ENCODE measurements at places on chromosomes 6 and 20. TPM values are rescaled to one million over a fixed set of nuclear protein-coding genes. Genes with fewer than 3 reads are reported as not detected.
A peak's percentile ranks its signal among the peaks of the same experiment; 100 is the strongest.

The RIPOR2 gene
- 17.8 TPM for total RNA-seq

The CYB5R4 gene
- 13.7 TPM for total RNA-seq

The SOBP gene
- 56.9 TPM for total RNA-seq

The TRIM15 gene
- not detected for total RNA-seq

The FBXO30 gene
- 93.1 TPM for total RNA-seq

The CPXM1 gene
- 7.8 TPM for total RNA-seq

The TP53TG5 gene
- total RNA-seq: not detected

DNA sequence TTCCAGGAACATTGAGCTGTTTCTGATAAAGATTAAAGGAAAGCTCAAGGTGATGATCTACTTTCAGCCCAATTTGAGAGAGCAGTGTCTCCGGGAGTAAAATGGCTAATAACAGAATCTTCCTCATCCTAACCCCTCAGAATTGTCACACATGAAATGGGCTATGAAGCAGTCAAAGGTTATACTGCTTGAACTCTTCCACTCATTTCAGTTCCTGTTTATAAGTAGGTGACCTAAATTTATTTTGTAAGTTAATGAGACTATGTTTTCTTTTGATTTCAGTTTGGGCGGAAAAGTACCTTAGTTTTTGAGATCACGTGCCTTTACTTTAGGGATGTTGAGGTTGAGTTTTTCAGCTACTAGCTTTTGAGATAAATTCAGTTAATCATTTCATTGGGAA, 47.2 kb downstream of the QKI start:
- DNase-seq: no peak

DNA sequence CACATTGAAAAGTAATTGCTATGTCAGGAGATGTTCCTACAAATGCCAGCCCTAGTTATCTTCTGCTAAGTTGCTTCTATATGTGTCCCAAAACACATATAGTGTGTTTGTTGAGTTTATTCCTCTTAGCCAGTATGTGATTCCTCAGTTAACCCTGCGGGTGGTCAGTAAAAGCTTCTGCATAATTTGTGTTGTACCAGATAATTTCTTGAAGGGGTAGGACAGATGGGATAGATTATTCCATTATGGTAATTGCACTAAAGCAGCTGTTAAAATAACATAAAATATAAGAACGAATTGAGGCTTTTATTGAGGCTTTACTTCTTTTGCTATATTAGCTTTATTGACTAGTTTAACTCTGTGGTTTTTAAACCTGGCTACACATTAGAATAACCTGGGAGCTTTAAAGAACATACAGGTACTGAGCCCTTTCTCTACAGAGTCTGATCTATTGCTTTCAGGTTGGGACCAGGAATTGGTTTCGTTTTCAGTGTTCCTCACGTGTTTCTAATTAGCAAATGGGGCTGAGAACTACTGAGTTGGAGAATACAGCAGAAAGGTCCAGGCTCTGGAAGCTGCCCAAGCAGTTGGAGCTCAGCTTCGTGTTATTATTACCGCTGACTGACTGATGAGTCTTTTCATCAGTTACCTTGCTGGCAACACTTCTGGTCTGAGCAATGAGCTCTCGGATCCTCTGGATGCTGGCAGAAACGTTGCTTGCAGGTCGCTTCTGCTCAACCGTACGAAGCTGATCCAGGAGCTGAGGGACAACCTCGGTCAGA, 56.9 kb downstream of the FAM229B start:
- no peak for DNase-seq

GRCh38 chr6:28922004-28922820, 1.6 kb downstream of the TRIM27 start:
- DNase-seq: no peak

GRCh38 chr20:44624152-44624551, 27.3 kb downstream of the ADA start:
- DNase-seq: no peak

DNA sequence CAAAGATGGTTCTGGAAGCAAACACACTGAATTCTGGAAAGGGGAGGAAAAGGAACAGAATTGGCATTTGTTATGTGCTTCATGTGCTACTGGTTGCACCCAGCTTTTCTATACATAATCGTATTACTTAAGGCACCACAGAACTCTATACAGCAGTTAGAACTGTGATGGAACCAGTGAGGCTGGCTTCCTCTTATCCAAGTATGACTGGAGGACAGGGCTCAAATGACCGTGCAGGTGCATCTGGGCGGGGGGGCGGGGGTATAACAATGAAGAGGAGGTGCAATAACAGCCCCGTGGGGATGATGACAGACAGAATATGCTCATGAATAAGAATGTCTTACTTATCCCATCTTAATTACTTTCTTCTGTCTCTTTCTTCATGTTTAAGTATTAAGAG, 144.2 kb downstream of the BTBD9 start:
- DNase-seq: no peak

DNA sequence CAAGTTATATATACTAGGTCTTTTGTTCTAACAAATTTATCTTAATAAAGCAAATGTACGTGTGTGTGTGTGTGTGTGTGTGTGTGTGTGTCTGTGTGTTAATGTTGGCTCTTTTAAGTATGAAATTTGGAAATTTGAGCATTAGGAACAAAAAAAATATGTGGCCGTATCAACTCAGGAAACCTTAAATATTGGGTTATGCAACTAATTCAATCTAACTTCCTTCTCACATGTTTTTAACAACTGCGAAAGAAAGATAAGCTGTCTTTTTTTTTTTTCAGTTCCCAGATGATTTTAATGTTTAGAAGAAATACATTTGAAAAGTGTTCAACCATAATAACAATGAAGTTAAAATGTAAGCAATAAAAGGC, 616.4 kb upstream of the ARID1B start:
- DNase-seq: no peak

DNA sequence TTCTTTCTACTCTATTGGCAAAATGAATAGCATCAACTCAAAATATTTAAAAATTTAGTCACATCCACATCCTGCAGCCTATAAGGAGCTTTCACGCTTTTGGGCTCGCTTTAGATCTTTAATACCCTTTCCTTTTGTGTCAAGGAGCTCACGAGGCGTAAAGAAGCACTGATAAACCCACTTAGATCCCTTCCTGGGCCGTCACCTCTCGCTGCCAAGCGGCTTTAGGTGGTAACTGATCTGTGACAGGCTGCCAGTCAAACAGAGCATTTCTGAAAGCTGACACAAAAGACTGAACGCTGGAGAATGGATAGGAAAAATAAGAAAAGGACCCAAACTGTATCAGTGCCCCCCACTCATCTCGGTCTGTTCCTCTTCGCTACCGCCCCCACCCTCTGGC, 385.7 kb upstream of the MMS22L start:
- DNase-seq: peak; percentile 40

DNA sequence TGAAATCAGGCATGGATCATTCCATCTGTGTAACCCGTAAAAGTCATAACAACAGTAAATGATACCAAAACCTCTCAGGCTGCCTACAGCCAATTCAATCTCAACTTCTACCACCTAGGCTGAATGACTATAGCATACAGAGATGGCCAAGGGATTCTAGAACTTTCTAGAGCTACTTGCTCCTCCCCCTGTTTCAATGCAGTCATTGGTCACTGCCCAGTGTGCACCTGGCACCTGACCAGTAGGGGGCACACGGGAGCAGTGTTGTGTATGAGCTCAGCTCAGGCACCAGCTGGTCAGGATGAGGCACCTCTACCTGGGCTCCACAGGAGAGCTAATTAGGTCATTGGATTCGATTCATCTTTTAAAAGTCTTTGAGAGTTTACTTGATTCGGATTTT, 86.2 kb downstream of the PLEKHG1 start:
- DNase-seq: no peak

All from occipital lobe (tissue), 3 donors.